GM23338 (cell line): ENCODE measurements at places on chromosomes 12 and 14. TPM values are rescaled to one million over a fixed set of nuclear protein-coding genes. Genes with fewer than 3 reads are reported as not detected.

- no peak for DNase-seq
These were observed 113.8 kb upstream of the FOXG1 start for GRCh38 chr14:28652782-28653181.

DNA sequence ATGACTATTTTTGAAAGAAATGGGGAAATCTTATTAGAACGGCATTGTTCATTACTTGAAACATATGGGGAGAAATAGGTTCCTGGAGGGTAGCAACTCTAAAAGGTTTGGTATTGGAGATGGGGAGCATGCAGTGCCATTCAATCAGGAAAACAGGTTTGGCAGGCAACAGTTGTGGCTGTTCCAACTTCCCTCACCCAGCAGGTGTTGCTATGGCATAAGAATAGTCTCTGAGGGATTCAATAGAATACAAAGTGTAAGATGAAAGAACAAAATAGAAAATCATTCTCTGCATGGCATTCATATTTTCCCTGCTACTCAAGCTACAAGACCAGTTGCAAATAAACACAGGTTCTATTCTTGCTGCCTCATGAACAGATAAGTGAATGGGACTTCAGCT is 393.3 kb upstream of the RPL10L start:
- DNase-seq: peak; percentile 83

DNA sequence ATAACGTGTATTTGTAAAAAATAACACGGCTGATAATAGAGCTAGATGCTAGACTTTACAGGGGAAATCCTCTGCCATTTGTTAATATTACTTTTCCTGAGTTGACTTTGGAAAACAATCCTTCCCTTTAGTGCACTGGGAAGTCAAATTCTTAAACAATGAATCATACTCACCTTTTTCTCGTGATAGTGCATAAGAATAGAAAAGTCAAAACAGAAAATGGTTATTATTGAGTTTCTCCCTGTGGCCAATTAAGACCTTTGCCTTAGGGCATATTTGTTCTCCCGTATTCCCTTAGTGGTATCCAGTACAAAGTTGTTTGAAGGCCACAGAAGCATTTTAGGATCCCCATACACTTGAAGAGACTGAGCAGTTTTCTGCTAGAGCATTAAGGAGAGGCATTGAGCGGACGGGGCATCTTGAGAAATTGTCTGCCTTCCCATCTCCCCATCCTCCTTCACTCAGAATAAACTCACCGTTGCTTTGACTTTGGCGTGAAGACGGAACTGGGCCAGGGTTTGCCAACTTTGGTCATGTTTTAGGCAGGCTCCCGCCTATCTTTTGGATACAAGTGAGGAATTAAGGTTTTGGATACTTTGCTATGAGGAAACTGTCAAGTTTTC is 171.3 kb downstream of the TMTC2 start:
- peak; percentile 35 for DNase-seq

DNA sequence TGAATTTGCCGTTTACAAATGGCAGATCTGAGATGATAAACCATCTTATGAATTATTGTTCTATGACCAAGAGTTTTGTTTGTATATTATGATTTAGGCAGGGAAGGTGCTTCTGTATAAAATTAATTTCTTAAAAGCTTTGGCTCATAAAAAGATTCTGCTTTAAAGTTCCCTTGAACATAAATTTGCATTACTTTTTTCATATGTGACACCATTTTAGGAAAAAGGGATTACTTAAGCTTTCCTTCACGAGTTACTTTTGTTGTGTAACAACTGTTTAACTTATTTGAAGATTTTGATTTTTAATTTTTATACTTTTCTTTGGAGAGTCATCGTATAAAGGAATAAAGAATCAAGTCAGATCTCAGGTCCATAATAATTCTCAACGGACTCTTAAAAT is 3.3 kb downstream of the ETNK1 start:
- DNase-seq: no peak

- peak; percentile 72 for DNase-seq
These were observed 590 bp downstream of the DDIT3 start for GRCh38 chr12:57519796-57520052.

GRCh38 chr14:89428173-89428523 is 11.1 kb upstream of the FOXN3 start:
- no peak for DNase-seq

- DNase-seq: peak; percentile 91
These were observed 39.1 kb upstream of the INF2 start for GRCh38 chr14:104650057-104650980.

DNA sequence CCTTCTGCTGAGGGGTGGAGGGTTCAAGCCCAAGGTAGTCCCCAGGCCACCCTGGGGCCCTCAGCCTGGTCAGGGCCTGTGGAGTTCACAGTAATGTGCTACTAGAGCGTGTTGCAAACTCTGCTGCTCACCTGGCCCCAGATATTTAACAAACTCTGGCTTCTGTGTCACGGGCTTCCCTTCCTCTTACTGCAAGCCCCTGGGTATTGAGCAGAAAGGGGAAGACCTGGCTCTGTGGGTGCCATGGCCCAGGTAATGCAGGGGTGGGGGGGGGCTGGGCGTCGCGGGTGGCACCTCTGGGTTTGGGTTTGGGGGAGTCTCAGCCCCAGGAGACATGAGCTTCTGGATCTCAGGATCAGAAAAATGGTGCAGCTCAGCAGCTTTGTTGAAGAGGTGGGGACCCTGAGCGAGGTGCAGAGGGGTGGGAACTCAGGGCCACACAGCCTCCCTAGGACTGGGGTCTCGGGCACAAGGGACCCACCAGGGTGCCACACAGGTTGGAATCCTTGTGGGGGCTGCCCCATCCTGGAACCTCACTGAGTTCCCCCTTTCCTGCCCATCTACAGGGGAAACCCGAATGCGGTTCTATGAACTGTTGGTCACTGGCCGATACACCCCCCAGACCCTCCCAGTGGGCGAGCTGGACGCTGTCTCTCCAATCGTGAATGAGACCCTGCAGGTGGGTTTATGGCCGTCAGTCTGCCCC is 4.0 kb downstream of the SETD1B start:
- DNase-seq: no peak

- no peak for DNase-seq
These were observed 21.1 kb upstream of the WDR89 start for GRCh38 chr14:63662776-63663175.

GRCh38 chr14:37340353-37340752 is 142.6 kb downstream of the MIPOL1 start:
- peak; percentile 20 for DNase-seq

- no peak for DNase-seq
These were observed 92.1 kb downstream of the LRRC74A start for GRCh38 chr14:76918256-76918781.

The SMCO3 gene
- total RNA-seq: not detected in 2 replicates

GRCh38 chr12:107788690-107789458 is 14.4 kb downstream of the ASCL4 start:
- no peak for DNase-seq

GRCh38 chr12:88299567-88300101 is 157.5 kb downstream of the TMTC3 start:
- DNase-seq: no peak

The ESPL1 gene
- 39.6 and 56.5 TPM in 2 replicates for total RNA-seq

DNA sequence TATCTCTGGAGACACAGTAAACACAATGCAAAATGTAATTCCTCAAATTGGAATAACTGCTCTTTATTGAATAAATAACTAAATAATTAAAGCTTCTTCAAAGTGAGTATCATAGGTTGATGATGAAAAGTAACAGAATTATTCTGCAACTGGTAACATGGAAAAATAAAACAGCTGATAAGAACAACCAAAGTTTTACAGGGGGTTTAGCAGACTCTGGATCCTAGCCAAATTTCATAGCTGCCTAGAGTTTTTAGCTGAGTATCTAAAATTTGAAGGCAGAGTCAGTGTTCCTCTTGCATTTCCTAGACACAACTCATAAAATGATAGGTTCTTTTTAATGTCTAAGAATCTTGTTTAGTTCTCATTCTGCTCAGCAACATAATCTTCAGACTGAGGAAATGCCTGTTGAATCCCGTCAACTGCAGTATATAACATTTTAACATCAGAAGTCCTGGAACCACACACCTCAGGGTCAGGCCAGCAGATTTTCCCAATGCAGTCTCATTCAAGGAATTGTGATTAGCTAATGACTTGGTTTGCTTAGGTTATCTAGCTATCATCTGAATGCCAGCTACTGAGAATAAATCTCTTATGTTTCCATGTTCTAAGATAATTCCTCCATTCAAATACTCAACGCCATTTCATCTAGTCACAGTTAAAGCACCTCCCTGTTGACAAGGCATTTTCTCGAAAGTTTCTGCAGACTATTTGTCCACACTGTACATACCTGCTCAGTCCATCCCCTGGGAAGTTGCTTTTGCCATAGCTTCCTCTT is 411.6 kb downstream of the BCAT1 start:
- no peak for DNase-seq
